ENCODE measurements at places on chromosomes 5 and 9.

DNA sequence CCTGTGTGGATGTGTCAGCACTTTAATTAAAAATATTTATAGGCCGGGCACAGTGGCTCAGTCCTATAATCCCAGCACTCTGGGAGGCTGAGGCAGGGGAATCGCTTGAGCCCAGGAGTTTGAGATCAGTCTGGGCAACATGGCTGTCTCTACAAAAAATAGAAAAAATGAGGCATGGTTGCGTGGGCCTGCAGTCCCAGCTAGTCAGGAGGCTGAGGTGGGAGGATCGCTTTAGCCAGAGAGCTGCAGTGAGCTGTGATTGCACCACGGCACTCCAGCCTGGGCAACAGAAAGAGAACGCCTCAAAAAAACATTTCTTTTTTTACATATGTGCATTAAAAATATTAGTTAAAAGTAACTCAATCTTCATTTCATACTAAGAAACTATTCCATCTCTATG lies 6.2 kb downstream of the TBC1D9B start:
- DNase-seq, result no peak

DNA sequence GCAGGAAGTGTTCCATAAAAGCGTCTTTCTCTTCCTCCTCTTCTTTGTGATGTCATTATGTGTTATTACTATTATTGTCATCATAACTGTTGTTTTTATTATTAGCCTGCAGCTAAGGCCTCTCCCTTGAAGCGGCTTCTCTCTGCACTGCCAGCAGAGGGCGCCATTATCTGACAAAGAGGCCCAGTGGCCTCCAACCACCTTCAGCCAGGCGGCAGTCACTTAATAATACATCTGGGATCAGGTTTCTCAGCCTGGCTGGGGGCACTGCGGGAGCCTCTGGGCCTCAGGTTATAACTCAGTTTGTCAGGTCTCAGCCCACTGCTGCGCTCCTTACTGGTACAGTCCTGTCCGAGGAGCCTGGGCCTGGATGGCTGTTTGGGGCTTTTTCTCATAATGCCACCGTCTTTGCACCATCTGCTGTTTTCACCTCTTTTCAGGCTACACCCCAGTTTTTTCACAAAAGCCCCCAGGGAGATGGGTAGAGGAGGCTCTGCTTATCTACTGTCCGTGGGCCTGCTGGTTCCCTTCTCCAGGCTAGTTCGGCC lies 281.9 kb downstream of the NSG2 start:
- no peak for DNase-seq

DNA sequence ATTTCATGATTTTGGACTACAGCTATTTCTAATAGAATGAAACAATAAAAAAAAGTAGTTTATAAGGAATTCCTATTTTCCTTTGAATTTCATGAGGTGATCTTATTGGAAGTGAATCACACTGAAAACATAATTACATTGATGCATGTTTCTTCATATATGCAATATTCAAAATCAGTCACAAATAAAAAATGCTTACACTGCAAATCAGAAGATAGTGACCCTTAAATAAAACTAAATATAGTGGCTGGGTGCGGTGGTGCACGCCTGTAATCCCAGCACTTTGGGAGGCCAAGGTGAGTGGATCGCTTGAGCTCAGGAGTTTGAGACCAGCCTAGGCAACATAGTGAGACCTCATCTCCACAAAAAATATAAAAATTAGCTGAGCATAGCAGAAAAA lies 79.5 kb downstream of the CDC14B start:
- DNase-seq, result no peak

DNA sequence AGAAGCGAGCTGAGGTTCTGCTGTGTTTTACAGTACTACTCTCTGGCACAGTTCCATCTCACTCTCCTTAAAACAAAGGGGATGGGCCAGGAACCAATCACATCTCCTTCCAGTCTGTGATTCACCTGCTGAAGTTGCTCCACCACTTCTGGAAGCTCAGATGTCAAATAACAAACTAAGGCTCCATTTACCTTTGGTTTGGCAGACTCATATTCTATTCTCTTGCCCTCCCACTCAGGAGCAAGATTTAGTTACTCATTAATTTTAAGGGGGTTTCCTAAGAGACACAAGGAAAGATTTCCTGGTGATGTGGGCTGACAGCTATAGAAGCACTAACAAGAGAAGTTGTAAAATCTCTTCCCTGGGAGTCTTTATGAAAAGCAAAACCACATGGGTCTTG lies 37.8 kb upstream of the KIF2A start:
- no peak for DNase-seq

DNA sequence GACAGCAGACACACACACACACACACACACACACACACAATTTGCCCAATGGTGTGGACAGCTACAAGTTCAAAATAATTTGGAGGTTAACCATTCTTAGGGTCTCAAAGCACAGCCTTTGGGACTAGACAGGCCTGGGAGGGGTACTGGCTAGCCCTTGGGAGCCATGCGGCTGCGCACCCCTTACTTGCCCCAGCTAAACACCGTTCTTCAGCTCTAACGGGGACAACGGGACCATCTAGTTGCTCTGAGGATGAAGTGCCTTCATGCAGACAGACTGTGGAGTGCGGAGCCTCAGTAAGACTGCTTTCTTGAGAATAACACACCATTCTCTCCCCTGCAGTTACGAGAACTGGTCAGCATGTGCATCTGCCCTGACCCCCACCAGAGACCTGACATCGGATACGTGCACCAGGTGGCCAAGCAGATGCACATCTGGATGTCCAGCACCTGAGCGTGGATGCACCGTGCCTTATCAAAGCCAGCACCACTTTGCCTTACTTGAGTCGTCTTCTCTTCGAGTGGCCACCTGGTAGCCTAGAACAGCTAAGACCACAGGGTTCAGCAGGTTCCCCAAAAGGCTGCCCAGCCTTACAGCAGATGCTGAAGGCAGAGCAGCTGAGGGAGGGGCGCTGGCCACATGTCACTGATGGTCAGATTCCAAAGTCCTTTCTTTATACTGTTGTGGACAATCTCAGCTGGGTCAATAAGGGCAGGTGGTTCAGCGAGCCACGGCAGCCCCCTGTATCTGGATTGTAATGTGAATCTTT lies 64.6 kb downstream of the PSMB7 start:
- DNase-seq, result no peak

GRCh38 chr5:95857185-95857945 lies 34.8 kb upstream of the GLRX start:
- DNase-seq, result no peak

GRCh38 chr9:36731068-36731956 lies 158.6 kb downstream of the MELK start:
- no peak for DNase-seq

DNA sequence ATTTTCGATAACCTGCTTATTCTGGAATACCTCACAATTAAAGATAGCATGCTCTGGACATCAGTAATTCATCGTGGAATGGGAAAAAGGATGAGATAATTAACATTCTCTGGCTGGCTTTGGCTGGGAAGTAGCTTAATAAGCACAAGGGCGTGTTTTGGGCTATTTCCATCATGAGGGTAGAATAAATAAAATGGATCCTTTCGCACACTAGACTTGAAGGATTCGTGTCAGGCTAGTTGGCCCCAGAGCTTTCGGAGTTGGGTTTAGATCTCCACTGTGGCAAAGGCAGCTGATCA lies 151.2 kb upstream of the ADRA1B start:
- no peak for DNase-seq

- no peak for DNase-seq
Measured at GRCh38 chr5:138033386-138033808, 518 bp upstream of the FAM13B start.

- DNase-seq, result no peak
Measured at GRCh38 chr5:116632890-116633289, 58.3 kb upstream of the SEMA6A start.

DNA sequence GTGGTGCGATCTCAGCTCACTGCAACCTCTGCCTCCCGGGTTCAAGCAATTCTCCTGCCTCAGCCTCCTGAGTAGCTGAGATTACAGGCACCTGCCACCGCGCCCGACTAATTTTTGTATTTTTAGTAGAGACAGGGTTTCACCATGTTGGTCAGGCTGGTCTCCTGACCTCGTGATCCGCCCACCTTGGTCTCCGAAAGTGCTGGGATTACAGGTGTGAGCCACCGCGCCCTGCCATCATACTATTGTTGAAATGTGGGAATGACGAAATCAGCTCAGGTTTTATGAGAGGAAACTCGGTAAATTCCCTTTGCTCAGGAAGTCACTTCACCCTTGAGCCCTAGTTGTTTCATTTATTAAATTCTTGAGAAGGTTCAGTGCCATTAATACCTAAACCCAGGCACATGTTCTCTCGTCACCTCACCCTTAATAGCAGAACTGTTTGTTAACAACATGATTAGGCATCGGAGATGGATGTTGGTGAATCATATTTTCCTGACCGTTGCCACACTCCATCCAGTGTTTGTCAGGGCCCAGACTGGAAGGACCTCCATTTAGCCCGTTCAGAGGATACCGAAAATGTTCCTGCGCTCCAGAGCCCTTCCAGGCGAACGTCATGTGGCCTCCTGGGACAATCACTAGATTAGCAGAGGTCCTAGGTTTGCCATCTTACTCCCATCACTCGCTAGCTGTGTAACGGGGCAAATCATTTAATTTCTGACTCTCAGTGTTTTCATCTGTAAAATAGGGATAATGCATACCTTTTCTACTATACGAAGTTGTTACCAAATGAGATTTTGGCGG lies 20.0 kb upstream of the CREBRF start:
- DNase-seq, result no peak

GRCh38 chr5:100780376-100780870 lies 122.7 kb downstream of the ST8SIA4 start:
- no peak for DNase-seq

DNA sequence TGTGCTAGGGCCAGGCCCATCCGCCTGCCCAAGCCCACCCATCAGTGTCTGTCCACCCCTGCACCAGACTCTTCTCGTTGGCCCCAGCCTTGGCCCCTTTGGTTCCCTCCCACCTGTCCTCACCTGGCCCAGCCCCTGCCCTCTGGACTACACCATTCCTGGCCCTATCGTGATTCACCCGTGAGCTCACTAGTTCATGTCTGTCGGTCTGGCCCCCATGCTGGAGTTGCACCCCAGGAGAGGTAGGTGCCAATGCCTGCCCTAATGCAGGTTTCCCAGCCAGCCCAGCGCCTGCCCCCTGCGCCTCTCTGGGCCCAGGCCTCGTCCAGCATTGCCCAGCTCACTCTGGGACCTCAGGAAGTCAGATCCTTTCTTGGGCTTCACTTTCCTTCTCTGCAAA lies 115.4 kb upstream of the LMX1B start:
- no peak for DNase-seq

- DNase-seq, result no peak
Measured at GRCh38 chr5:10576790-10577189, 12.9 kb downstream of the ANKRD33B start.

- no peak for DNase-seq
Measured at GRCh38 chr9:33524306-33524947, 376 bp downstream of the ANKRD18B start.

GRCh38 chr5:1732945-1733344 lies 66.7 kb downstream of the MRPL36 start:
- DNase-seq, result no peak

GRCh38 chr9:127783111-127784008 lies 2.5 kb upstream of the CDK9 start:
- no peak for DNase-seq

DNA sequence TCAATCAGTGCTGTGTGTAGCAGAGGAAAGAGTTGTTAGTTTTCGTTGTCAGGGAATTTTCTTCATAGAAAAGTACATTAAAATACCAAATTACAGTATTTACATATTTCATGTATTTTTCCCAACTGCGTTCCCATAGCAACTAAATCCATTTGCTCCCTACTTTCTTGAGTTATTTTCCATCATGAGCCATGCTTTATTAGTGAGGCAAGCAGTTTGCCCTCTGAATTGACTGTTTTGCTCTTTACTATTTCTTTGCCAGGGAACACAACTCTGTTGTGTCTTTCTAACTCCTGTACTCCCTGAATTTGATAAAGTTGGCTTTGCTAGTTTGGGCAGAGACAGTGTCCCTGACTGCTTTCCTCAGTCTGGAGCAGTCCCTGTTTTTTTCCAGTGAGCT lies 276.2 kb upstream of the SLC30A5 start:
- DNase-seq, result no peak

- DNase-seq, result no peak
Measured at GRCh38 chr5:131773805-131774204, 23.0 kb downstream of the FNIP1 start.

DNA sequence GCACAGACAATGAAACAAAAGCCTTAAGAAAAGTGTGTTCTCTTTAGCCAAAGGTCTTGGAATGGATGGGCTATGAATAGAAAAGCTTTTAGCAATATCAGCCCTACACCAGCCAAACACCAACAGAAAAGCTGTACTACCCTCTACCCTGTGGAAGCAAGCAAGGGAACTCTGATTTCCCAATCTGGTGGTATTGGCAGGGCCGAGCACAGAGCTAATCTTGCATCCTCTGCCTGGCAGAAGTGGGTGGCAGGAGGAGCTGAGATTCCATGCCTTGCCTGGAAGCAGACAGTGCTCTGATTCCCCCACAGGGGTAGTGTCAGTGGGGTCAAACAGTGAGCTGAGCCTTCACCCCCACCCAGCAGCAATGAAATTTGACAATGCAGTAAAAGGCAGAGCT lies 29.6 kb upstream of the ZNF782 start:
- DNase-seq, result no peak

- DNase-seq, result no peak
Measured at GRCh38 chr9:120343416-120343815, 236.6 kb downstream of the CDK5RAP2 start.

DNA sequence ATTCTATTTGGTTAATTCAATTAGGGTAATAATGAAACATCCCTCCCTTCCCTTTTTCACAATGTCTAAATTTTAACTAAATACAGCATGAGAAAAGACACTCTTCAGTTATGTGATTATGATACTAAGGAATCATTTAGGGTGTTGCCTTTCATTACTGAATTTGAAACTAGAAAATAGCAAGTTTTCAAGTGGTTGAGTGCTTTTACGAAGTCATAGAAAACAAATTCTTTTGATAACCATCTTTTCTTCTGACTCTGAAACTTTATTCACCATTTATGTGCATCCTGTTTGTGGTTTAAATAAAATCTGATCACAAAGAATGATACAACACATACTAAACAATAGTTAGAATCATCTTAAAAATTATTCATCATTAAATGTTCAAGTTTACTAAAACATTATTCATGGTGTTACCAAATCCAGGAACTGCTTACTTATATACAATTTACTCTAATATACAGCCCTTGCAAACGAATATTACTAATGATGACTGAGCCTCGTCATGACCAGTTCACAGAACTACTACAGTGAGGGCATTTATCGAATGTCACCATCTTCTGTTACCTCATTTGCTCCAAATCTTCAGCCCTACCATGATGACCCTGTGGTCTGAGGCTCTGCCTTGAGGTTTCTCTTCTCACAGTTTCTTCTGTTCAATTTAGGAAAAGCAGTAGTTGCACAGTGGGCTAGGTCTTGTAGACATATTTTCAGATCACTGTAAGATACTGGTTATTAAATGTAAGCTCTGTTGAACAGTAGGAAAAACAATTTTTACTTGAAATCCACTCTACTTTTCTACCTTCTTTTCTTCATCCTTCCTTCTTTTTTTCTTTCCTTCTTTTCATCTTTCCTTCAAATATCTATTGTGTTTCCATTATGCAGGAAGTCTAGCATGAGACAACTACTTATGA lies 18.3 kb upstream of the IL9 start:
- DNase-seq, result no peak

DNA sequence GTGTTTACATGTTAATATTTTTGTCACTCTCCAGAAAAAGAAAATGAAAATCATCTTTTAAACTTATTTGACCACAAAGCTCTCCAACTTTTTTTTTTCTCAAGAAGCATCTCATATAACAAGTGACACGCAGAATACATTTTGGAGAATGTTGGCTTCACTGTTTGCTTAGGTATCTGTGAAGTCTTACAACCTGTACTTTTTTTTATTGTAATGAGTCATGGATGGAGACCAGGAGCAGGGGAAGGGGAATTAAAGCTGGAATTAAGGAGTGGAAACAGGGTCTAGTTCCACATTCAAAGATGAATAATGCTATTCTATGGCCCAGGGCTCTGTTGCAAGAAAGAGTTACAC lies 211.9 kb downstream of the MAN2A1 start:
- no peak for DNase-seq

Data from posterior cingulate gyrus (tissue), 11 donors.